Cardiac muscle cell (in vitro differentiated cells and primary cell): ENCODE measurements at places on chromosomes 4 and X.

GRCh38 chrX:38606821-38607220 lies 45.5 kb downstream of the TSPAN7 start:
- H3K27ac ChIP-seq = no peak overlapping the region
- H3K27me3 ChIP-seq = no peaks in the 10 kb centered on the region
- no peak overlapping the region for H3K4me3 ChIP-seq
- H3K36me3 ChIP-seq = no peaks in the 10 kb centered on the region
- no peak for DNase-seq
- H3K4me1 ChIP-seq = no peaks in the 10 kb centered on the region

DNA sequence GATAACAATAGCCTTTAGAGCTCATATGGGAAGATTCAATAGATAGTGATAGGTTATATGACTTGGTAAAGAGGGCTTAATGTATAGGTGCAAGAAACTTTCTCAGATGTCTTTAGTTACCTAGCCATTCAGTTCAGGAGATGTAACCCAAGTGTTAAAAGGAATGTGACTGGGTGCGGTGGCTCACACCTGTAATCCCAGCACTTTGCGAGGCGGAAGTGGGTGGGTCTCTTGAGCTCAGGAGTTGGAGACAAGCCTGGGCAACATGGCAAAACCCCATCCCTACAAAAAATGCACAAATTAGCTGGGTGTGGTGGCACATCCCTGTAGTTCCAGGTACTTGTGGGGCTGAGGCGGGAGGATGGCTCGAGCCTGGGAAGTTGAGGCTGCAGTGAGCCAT lies 7.9 kb downstream of the TET2 start:
- H3K36me3 ChIP-seq = no peaks in the 10 kb centered on the region
- no peak overlapping the region for H3K4me3 ChIP-seq
- no peak for DNase-seq
- peaks cover 9% of the 10 kb centered on the region for H3K4me1 ChIP-seq
- peaks cover 21% of the 10 kb centered on the region for H3K27me3 ChIP-seq
- H3K27ac ChIP-seq = no peak overlapping the region

GRCh38 chrX:1537031-1537715 lies at the start of gene P2RY8:
Gene P2RY8, minus strand, starts transcription at chrX:1537185. Its CDS starts 70,627 bp downstream, at chrX:1466558.
- H3K36me3 ChIP-seq = no peaks in the 10 kb centered on the region
- no peaks in the 10 kb centered on the region for H3K27me3 ChIP-seq
- DNase-seq = no peak
- no peak within 1 kb of the TSS for H3K27ac ChIP-seq

DNA sequence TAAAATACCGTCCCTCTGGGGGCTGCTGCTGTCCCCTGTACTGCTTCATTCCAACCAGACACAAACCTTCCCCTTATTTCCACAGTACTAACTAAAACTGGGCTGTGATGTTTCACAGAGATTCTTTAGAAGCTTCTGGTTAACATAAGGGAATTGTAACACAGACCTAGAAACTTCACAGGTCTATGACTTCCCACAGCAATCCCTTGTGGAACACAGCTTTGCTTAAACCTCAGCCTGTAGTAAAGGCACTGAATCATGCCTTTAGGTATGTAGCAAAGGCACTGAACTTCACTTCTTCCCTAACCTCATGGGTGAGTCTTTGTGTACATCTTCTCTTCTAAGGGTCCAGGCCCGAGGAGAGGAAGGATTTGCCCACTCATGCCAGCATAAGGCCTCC lies 49.4 kb downstream of the SPINK2 start:
- no peaks in the 10 kb centered on the region for H3K4me1 ChIP-seq
- no peaks in the 10 kb centered on the region for H3K36me3 ChIP-seq
- no peak overlapping the region for H3K4me3 ChIP-seq
- H3K27ac ChIP-seq = no peak overlapping the region
- DNase-seq = no peak
- no peaks in the 10 kb centered on the region for H3K27me3 ChIP-seq

- H3K27me3 ChIP-seq = no peaks in the 10 kb centered on the region
- H3K27ac ChIP-seq = no peak overlapping the region
- H3K4me1 ChIP-seq = no peaks in the 10 kb centered on the region
- no peak overlapping the region for H3K4me3 ChIP-seq
These were observed 19.5 kb downstream of the ZAR1 start for GRCh38 chr4:48509543-48509942.

DNA sequence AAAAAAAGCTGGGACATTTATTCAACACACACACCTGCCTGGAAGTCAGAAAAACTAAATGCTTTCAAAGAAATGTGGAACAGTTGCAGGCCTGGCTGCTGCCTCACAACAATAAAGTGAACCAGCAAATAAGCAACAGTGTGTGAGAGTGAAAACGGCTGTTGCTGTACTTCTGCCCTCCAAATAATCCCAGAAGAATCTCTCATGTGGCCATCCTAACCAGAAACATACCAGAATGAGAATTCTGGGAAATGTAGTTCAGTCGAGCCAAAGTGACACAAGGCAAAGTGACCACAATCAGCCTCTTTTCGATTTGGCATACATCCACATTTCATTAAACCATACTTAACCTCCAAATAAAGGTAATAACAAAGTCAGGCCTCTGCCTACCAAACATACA lies 204.5 kb downstream of the SLC7A11 start:
- H3K4me3 ChIP-seq = no peak overlapping the region
- no peaks in the 10 kb centered on the region for H3K36me3 ChIP-seq
- no peak for DNase-seq
- H3K27me3 ChIP-seq = no peaks in the 10 kb centered on the region

GRCh38 chr4:18518098-18518497 lies 496.5 kb upstream of the LCORL start:
- no peak for DNase-seq
- H3K4me1 ChIP-seq = no peaks in the 10 kb centered on the region
- H3K36me3 ChIP-seq = no peaks in the 10 kb centered on the region
- H3K27ac ChIP-seq = no peak overlapping the region

DNA sequence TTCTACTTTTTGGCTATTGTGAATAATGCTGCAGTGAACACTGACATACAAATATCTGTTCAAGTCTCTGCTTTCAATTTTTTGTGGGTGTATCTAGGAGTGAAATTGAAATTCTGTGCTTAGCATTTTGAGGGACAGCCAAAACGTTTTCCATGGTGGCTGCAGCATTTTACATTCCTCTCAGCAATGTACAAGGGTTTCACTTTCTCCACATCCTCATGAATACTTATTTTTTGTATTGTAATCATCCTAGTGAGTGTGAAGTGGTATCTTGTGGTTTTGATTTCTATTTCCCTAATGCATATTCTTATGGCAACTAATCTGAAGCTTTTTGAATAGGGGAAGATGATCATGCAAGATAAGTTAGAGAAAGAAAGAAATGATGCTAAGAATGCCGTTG lies 40.3 kb downstream of the HSPA4L start:
- H3K27ac ChIP-seq = no peak overlapping the region
- no peaks in the 10 kb centered on the region for H3K36me3 ChIP-seq
- no peak for DNase-seq
- no peak overlapping the region for H3K4me3 ChIP-seq
- no peaks in the 10 kb centered on the region for H3K27me3 ChIP-seq
